ENCODE measurements at places on chromosomes 13 and 19.

GRCh38 chr13:60258349-60258748 lies 94.6 kb upstream of the DIAPH3 start:
- DNase-seq, result no peak
- no peak overlapping the region for H3K4me3 ChIP-seq
- H3K27ac ChIP-seq, result no peak overlapping the region
- no peaks in the 10 kb centered on the region for H3K4me1 ChIP-seq

DNA sequence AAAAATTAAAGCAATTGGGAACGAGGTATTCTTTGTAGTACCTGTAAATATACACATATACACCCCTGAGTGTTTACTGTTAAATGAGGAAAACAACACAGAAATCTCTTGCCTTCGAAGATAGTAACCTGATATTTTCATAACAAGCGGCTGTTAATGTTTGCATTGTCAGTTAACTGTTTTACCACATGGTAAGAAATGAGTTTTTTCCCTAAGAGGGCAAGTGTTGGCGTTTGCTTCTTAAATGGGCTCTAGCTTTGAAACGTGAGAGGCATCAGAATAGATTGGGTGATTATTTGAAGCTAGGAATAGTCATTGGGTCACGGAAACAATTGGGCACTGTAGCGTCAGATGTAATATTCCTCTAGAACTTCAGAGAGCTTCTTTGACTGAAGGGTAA lies 22.0 kb upstream of the UPF3A start:
- H3K36me3 ChIP-seq, result peaks cover 69% of the 10 kb centered on the region
- no peak overlapping the region for H3K4me3 ChIP-seq
- no peak for DNase-seq

- H3K36me3 ChIP-seq, result no peaks in the 10 kb centered on the region
- no peak overlapping the region for H3K4me3 ChIP-seq
- no peak for DNase-seq
- H3K4me1 ChIP-seq, result peaks cover 13% of the 10 kb centered on the region
Measured at GRCh38 chr13:43354153-43354945, 331.0 kb downstream of the DNAJC15 start.

DNA sequence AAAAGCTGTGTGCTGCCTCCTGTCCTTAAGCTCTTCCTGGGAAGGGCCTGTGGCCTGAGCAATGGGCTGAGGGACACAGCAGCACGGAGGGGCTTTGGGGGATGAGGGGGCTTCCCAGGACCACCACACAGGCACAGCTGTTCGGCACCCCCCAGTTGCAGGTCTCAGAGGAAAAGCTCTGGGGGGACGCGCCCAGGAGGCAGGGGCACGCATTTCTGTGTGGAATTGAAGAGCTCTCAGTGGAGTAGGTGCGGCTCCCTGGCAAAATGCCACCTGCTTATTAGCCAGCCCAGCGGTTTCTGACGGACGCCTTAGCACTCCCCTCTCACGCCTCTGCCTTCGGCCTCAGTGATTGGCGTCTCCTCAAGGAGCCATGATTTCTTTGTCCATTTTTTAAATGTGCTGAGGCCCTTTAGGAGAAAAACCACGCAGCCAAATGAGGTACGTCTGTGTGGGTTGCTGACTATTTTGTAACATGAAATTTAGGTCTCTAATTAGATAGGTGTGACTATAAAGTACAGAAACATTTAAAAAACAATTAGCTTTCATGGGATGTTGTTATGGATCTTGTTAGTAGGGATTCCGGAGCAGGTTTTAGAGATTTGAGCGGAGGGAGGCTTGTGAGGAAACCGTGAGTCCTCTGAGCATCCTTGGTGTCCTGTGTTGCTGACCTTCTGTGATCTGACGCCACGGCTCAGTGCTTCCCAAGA lies 4.0 kb downstream of the MCF2L start:
- DNase-seq, result no peak
- no peak overlapping the region for H3K4me3 ChIP-seq
- H3K4me1 ChIP-seq, result peaks cover 11% of the 10 kb centered on the region
- H3K27me3 ChIP-seq, result peaks cover 18% of the 10 kb centered on the region
- H3K27ac ChIP-seq, result no peak overlapping the region
- H3K36me3 ChIP-seq, result peaks cover 2% of the 10 kb centered on the region

Measured in activated CD4-positive, alpha-beta T cell treated with anti-CD3 and anti-CD28 coated beads, Interleukin-2, amount 10 ng/mL, durations not matched to agents 7 days and 5 days (primary cell).